NCI-H1436 treated with DMSO at 0.1 percent for 48 hours (cell line): ENCODE measurements at places on chromosomes 3 and 15.
A peak's percentile ranks its signal among the peaks of the same experiment; 100 is the strongest.

- DNase-seq, result no peak
Observed at GRCh38 chr3:115502128-115502527, 121.2 kb upstream of the GAP43 start.

GRCh38 chr3:116920826-116921610 is 211.4 kb downstream of the TUSC7 start:
- no peak for DNase-seq

DNA sequence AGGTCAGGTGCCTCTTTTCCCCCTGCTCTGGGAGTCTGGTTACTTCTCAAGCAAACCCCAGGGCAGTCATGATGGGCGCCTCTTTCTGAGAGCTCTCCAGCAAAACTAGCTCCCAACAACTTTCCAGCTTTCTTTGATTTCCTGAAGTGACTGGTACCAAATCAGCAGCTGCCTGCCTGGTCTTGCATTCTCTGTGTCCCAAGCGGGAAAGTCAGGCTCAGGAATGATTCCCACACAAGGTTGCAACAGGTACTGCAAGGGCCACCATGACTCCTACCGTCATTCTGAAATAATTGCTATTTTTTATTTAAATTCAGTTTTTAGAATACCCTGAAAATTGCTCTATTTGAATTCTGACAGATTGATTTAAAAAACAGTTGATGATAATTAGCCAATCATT is 658.7 kb downstream of the SQOR start:
- DNase-seq, result no peak

DNA sequence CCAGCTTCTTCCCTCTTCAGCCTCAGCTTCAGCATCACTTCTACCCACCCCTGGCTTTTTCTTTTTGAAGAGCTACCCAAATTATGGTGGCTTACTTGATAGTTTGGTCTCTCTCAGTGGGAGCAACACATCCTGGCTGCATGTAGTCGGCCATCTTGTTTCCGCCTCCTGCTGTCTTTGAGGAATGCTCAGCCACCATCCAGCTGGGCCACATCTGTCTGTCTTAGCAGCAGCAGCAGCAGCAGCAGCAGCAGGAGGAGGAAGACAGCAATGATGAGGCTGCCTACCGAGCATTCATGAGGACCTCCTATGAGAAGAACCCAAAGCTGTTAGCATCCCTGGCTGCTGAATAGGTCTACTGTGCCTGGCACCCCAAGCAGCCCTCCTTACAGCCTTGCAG is 19.7 kb downstream of the IL16 start:
- DNase-seq, result no peak

GRCh38 chr15:73019154-73019553 is 33.1 kb upstream of the NEO1 start:
- DNase-seq, result no peak

DNA sequence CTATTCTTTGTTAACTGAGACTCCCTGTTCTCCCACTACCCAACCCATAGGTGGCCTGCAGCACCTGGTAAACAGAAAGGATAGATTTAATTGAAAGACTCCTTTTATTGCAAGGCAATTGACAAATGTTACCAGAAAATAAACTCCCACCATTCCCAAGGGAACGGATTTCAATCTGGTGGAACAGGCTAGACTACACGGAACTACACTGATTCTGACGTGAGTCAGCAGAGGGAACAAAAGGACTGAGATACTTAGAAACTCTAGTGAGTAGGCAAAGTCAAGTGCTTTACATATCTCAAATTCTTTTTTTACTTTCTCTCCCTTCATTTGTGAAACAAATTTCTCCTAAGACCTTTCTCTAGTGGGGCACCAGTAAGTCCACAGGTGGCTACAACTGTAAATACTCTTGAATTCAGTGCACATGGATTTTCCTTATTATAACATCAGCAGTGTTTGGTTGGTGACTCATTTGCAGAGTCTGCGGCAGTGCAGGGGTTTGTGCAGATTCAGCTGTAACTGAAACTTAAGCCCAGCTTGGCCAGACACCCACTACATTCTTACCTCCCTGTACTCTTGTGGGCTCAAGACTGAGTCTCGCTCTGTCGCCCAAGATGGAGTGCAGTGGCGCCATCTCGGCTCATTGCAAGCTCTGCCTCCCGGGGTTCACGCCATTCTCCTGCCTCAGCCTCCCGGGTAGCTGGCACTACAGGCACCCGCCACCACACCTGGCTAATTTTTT is 34.3 kb upstream of the PLSCR2 start:
- DNase-seq, result peak; percentile 40

GRCh38 chr3:195895078-195895860 is 13.1 kb downstream of the TNK2 start:
- no peak for DNase-seq
